ENCODE measurements at places on chromosomes 16 and 17.
A peak's percentile ranks its signal among the peaks of the same experiment; 100 is the strongest.

DNA sequence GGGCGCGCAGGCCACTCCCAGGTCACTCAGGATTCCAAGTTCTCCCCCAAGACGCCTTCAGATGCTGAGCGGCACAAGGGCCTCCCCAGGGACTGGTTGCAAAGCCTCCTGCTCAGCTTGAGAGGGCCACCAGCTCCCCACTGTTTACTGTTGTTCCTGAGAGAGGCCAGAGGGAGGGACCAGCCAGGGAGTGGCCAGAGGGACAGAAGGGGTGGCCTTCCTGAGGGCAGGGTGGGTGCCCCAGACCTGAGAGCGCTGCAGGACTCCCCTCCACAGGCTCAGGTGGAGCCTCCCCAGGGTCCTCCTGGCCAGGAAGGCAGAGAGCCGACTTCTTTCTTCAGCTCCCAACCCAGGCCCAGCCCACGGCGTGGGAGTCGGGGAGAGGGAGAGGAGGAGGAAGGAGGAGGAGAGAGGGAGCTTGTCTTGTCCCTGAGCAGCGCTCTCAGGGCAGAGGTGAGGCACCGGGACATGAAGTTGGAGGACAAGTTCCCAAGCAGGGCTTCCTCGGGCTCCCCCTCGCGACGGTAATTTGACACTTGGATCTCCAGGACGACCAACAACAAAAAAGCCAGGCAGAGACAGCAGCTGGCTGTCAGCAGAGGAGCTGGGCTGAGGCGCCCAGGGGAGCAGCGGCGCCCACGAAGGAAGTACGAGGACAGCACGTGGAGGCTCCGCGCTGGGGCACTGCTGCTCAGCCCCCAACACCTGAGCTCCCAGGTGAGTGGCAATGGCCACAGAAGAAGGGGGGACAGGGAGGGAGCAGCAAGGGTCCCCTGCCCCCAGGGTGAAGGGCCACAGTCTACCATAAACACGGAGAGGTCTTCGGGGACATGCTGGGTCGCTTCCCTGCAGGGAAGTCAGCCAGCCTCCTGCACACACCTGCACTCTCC lies 497 bp downstream of the SMIM5 start:
- DNase-seq, result peak; percentile 93

DNA sequence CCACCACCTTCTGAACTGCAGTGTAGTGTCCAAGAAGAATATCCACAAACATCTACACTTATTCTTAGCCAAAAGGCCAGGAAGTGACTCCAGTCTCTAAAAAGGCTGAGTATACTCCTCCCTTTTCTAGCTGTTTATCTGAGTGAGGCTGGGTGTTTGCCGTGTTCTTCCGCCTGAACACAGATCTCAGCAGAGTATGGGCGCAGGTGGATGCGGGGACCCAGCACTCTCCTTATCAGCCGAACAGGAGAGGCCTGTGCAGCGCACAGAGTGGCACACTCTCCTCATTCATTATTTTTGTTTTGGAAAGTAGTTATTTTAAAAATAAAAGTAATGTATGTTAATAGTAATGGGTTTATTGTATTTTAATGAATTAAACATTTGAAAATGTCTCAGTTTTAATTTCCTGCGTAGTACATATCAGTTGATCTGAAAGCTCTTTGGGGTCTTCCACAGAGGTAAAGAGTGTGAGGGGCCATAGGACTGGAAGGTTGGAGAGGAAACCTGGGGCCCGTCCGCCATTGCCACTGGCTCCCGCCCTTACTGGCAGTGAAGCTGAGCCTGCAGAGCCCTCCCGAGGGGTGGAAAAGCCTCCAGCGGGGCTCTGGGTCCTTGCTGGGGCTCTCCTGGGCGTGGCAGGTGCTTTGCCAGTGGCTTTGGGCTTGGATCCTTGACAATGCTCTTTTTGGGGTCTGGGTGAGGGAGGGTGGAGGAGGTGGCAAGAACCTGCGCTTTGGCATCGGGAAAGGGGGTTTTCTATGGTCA lies 53.8 kb downstream of the PDPK1 start:
- no peak for DNase-seq

- DNase-seq, result no peak
Observed at GRCh38 chr16:74825016-74825415, 50.4 kb upstream of the FA2H start.

DNA sequence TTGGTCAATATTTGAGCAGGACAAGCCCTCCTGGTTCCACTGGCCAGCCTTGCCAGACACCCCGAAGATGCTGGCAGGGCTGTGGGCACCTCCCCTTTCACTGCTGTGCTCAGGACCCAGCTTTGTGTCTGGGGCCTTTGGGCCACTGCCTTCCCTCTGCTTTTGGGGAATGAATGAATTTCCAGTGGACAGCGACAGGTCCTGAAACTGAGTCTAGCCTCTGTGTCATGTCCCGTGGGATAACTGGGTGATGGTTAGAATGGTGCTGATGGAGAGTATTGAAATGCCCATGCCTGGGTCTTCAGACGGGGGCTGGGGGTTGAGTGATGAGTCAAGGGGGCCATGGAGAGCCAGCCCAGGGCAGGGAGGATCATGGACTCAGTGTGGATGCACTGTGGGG lies 135.8 kb downstream of the FOXL1 start:
- no peak for DNase-seq

DNA sequence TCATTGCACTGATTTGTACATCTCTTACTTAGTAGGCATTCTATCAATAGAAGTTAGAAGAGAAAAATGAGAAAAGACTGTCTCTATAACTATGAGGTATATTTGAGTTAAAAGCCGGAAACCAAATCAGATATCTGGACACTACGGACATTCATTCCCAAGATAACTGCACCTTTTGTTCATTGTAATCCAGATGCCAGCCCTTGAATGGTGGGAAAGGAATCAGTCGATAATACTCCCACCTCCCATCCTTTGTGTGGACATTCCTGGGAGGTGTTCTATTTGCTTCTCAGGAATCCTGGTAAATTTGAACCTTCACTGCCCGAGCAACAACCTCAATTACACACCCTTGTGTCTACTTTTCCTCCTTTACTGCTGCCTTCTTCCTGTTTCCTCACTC lies 225.2 kb downstream of the CHD9NB start:
- DNase-seq, result no peak

GRCh38 chr16:51907680-51908079 lies 639.3 kb downstream of the TOX3 start:
- DNase-seq, result no peak

- DNase-seq, result no peak
Observed at GRCh38 chr16:31708348-31708747, 165.3 kb upstream of the ZNF267 start.

DNA sequence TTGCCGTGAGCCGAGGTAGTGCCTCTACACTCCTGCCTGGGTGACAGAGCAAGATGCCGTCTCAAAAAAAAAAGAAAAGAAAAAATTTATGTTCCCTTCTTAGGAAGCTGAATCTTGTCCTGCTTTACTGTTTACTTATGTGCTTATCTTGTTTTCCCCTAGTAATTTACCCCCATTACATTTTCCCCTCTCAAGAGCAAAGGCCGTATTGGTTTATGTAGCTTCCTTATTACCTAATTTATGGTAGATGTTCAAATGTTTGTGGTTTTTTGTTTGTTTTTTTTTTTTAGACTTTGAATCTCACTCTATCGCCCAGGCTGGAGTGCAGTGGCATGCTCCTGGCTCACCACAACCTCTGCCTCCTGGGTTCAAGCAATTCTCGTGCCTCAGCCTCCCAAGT lies 10.3 kb upstream of the SLC52A1 start:
- DNase-seq, result no peak

DNA sequence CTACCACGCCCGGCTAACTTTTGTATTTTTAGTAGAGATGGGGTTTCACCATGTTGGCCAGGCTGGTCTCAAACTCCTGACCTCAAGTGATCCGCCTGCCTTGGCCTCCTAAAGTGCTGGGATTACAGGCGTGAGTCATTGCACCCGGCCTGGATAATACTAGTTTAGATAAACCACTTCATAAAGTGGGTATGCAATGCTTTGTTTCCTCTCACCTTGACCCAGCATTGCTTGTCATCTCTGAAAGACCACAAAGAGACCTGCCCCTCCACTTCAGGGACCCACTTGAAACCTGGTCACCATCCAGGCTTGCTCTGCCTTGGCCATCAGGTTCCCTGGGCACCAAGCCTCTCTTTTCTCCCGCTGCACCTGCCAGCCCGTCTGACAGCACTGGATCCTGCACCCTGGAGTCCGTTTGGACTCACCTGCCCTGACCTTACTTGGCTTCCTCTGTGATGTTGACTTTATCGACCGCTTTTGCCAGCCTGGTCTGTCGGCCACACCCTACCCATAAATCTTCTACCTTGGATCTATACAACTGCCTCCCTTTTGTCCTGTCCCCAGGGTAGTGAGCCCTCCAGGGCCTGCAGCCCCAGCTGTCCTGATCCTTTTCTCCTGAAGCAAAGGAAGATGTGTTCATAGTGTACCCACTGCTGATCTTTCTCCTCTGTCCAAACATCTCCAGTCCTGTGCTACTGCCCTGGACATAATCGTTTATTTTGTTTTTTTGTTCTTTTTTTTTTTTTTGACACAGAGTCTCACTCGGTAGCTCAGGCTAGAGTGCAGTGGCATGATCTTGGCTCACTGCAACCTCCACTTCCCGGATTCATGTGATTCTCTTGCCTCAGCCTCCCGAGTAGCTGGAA lies 12.7 kb upstream of the ZG16 start:
- no peak for DNase-seq

DNA sequence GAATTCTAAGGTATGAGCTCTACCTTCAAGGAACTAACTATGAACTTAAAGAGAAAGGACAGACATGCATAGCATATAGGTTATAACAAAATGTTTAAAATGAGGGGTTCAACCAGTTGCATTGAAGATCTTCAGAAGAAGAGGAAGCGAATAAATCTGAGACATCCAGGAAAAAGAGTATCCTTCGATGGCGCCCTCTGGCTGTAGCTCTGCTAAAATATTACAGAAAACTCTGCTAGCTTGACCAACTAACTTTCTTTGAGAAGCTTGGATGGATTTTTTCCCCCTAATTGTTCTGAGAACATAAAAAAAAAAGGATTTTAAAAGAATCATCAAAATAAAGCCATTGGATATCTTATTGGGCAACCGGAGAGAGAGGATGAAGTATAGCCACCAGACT lies 659.9 kb upstream of the SOX9 start:
- DNase-seq, result peak; percentile 0

- DNase-seq, result no peak
Observed at GRCh38 chr17:16975744-16976625, 4.1 kb upstream of the TNFRSF13B start.

DNA sequence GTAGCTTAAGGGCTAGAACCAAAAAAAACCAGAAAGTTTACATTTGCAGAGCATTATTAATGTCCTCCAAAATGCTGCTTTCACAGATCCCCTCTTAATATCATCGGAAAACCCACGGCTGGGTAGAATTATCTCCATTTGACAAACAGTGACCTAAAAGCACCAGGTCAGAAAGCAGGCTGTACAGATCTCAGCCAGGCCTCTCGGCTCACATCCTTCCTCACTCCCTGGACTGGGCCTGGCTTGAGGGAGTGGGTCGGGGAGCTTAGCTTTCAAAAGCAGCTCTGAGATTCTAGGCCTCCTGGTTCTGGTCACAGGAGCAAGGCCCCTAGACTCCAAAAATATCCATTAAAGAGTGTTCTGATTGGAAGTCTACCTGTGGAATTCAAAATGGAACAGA lies 9.1 kb upstream of the SLC12A3 start:
- DNase-seq, result no peak

DNA sequence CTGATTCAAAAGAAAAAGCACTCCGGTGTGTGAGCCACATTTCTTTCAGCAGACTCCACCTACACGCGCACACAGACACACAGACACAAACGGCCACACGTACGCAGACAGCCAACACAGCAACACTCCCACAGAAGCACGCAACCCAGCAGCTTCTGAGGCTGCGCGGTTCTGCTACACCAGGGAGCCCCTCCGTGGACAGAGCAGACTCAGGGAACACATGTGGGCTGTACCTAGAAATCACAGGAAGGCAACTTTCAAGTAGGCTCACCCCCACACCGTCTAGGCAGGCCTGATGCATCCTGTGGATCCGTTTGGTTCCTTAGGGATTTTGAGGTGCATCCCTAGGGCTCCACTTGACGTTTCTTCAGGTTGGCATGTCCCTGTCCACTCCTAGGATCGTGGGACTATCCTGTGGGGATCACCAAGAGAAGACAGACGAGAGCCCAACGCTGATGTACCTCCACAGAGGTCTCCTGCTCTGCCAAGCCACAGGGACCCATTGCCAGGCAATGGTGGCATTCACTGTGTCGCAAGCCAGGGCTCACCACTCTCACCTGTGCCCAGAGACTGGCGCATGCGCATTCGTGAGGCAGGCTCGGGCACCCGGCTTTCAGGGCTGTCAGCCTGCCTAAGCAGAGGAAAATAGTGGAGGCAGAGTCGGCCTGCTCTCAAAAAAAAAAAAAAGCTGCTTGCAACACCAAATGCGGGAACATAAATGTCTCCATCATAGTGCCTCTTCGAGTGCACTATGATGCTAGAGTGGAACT lies 2333.3 kb downstream of the TP53TG3F start:
- no peak for DNase-seq
